ENCODE measurements at places on chromosomes 3 and 15.

DNA sequence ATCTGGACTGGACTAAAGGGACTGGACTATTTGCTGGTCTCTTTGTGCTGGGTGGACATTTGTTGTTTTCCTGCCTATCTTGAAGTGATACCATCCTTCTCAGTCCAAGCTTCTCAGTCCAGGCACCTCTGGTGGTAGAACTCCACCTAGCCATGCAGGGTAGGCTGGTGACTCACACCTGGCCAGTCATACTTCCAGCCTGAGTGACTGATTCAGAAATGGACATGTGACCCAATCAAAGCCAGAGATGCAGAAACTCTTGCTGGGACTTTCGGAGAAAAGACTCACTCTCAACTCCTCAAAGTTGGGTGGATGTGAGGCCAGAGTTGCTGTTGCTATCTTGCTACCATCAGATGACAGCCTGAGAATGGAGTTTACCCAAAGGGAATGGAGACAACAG, 5.6 kb upstream of the ASB14 start:
- DNase-seq, result no peak

GRCh38 chr15:96544162-96544756, 213.8 kb downstream of the NR2F2 start:
- no peak for DNase-seq

- no peak for DNase-seq
Observed at GRCh38 chr3:188319569-188319968, 165.6 kb downstream of the LPP start.

DNA sequence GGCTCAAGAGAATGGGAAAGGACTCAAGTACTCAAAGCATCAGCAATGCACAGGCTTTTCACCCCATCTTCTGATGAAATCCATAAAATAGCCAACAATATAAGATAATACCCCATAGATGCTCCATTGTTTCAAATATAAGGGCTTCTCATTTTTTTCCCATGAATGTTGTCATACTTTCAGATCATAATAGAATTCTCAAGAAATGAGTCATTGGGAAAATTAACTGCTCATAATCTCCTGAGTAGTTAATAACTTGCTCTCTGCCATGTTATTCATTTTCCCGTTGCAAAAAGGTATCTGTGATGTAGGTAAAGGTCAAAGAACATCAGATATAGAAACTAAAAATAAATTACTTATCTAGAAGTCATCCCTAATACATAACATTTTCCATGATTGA, 121.9 kb downstream of the NSUN3 start:
- DNase-seq, result no peak

DNA sequence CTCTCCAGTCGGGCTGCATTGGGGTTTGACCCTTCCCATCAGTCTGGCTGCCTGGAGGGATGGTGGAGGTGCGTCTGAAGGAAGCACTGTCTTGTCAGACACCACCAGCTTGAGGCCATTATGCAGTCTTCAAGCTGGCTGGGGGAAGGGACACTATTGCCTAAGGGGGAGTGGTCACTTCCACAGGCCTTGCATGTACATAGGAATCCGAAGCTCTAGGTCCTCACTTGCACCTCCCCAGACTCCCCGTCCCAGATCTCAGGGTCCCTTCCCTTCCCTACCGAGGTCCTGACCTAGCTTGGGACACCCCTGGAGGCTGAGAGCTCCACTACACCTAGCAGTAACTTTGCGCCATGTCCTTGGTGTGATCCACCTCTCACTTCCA, 48.6 kb upstream of the KLF13 start:
- DNase-seq, result no peak

DNA sequence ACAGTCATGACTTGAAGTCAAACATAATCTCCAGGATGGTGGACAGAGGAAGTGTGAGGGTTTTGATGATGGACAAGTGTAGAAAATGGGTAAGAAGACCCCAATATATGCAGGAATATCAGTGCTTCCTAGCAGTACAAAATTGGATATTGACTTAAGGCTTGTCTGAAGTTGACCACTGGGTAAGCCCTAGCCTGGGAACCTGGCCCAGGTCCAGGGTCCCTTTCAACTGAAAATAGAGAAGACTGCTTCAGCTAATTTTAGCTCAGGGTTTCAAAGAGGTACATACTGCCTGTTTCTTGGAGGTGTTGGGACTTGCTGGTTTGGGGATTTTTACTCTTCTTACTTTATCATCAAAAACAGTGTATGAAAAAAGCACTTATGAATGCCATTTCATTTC, 4.7 kb downstream of the NR1D2 start:
- DNase-seq, result no peak

DNA sequence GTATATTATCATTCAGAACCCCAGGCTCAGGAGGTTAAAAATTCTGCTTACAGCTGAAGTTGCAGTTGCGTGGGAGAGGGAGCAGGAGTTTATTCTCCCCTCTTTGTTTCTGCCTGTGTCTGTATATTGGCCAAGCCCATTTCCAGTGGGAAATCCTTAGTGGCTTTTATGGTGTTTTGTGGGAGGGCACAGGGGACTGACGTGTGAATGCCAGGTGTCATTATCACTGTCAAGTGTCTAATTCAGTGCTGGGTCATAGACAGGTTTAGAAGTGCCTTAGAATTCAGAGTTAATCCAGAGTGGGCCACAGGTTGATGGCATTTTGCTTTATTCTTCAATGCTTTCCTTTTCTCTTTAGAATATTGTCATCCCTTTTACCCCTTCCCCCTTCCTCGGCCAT, 33.4 kb downstream of the SLCO3A1 start:
- DNase-seq, result no peak

GRCh38 chr3:19155375-19155774, 7.1 kb downstream of the KCNH8 start:
- no peak for DNase-seq

- DNase-seq, result no peak
Observed at GRCh38 chr3:31952205-31952604, 28.9 kb downstream of the OSBPL10 start.

GRCh38 chr3:72085036-72085435, 300.1 kb upstream of the PROK2 start:
- no peak for DNase-seq

DNA sequence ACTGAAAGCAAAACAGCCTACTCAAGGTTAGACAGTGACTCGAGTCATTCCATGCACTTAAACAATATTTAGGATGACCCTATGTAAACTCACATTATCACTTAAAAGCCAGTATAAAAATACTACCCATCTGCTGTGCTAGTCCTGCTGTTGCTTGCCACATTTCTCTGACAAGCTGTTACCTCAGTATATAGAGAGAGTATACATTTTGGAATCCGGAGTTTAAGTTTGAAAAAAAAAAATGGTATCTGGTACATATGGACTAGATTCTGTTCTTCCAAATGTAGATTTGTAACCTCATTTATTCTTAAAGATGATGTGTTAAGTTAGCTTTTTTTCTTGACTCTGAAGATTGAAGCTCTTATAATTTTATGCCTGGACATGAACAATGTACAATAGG, 503.8 kb upstream of the TPRG1 start:
- no peak for DNase-seq

Measured in CD4-positive, alpha-beta T cell treated with Interleukin-4 for 4 hours (primary cell).